ENCODE measurements at places on chromosomes 6 and 20. TPM values are rescaled to one million over a fixed set of nuclear protein-coding genes. Genes with fewer than 3 reads are reported as not detected.

GRCh38 chr6:134230940-134231339 is 87.0 kb downstream of the SGK1 start:
- DNase-seq, result no peak

GRM1 gene
- polyA plus RNA-seq, result 0.10 TPM

GRCh38 chr20:15812696-15813095 is 760.6 kb downstream of the KIF16B start:
- DNase-seq, result no peak

DNA sequence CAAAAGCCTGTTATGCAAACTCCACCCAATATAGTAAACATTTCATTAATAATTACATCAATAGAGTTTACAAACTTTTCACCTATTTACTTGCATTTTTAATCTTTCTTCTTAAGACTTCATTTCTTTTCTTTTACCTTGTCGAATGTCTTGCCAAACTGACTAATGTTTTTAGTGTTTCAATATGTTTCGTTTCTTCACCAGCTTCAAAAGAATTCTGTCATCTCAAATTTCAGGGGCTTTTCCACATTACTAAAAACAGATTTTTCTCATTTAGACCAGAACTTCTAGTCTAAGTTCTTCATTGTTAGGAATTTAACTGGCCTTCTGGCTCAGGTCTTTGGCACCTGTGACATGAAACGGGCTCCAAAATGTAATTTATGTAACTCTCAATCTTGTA is 196.5 kb downstream of the ARHGAP18 start:
- DNase-seq, result no peak

GNMT gene
- polyA plus RNA-seq, result 0.49 TPM

GRCh38 chr20:5401277-5401875 is 84.6 kb upstream of the PROKR2 start:
- no peak for DNase-seq

DNA sequence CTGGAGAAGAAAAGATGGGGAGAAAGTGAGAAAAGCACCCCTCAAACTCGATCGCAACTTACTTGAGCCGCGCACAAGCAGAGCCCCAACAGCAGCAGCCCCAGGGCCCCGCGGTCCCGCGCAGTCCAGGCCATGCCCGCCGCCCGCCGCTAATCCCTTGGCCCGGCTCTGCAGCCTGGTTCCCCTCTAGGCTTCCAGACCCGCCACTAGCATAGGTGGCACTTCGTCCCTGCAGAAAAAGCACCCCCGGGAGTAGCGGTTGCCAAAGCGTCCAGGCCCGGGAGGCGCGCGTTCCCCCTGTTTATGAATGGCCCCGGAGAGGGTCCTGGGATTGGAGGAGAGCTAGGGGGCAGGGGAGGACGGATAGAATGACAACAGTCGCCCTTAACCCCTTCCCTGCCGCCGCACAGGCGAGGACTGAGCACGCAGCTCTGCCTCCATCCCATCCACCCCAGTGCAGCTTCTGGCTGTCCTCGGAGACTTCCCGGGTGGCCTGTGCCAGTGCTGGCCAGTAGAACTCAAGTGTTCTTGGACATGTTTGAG is 19.9 kb downstream of the COL9A1 start:
- no peak for DNase-seq

DNA sequence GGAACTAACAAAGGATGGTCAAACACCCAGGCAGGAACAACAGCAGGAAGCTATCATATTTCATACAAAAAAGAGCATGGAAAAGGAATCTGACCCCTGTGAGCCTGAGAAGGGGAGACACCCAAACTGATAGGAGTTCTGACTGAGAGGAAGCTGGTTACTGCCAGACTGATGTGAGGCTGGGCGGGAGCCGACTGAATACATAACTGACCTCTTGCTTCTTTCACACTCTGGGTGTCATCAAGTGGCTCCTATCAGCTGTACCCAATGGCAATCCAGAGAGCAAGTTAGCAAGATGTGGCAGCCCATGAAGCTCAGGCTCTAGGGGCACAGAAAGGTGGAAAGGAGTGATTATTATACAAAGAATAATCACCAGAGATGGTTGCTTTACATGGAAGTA is 795.1 kb upstream of the HS3ST5 start:
- no peak for DNase-seq

Measured in hindlimb muscle (tissue), 1 donor.